ENCODE measurements at places on chromosomes 6 and 20.

GRCh38 chr20:45339084-45339483 lies 9.1 kb downstream of the SDC4 start:
- DNase-seq, result no peak

DNA sequence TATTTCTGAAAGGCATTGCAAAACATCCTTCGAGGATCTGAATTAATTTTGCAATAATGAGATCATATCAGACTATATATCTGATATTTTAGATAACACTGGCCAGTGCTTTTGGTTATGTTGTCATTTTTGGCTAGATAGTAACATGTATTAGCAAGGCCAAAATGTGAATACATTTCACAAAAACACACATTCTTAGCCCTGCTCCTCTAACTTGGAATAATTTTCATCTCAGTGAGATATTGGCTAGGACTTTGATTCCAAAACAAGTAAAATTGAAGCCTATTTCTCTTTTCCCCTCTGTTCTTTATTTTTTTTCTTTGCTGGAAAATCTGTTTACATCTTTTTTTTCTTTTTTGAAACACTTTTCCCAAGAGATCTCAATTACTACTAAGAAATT lies 466.8 kb upstream of the CDH4 start:
- no peak for DNase-seq

DNA sequence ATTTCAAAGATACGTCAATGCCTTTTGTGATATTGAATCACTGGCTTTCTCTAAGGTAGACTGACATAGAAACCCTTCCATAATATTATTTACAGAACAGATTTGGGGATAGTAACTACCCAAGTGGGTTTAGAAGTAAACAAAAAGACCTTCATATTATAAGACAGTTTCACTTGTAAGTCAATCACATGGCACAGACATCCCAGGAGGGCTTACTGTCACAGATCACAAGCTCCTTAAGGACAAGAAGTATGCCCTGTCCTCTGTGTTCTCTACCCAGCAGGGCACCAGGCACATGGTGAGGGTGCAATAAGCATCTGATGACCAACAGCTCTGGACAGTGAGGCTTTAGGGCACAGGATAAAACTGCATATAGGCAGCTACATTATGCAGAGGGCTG lies 135.9 kb upstream of the SLC22A16 start:
- DNase-seq, result no peak

- DNase-seq, result no peak
These were observed 192.0 kb downstream of the MEI4 start for GRCh38 chr6:77844822-77845221.

- DNase-seq, result no peak
These were observed 578 bp upstream of the PTCHD4 start for GRCh38 chr6:48111575-48111974.

DNA sequence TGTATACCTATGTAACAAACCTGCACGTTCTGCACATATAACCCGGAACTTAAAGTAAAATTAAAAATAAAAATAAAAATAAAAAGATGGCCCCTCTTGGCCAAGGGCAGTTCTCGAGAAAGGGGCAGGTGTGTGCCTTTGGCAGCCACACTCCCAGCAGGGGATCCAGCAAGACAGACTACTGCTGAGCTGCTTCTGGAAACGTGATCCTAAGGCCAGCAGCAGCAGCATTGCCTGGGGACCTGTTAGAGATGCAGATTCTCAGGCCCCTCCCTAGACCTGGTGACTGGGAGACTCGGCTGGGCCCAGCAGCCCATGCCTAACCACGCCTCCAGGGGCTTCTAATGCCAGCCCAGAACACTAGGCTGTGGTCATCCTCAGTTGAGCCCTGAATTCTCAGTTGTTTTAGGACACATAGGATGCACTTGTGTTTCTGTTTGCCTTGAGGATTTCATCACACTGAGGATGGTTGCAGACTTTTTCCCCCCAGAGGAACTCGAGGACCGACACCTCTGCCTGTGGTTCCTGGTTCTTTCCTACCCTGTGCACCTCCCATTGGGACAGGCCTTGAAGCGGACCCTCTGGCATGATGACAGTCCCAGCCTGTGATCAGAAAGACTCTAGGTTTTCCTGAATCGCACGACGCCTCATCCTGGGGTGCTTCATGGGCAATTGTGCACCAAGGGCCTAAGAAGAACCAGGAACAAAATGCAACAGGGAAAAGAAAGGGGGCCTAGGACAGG lies 105.9 kb downstream of the TOX2 start:
- no peak for DNase-seq

- peak; percentile 44 for DNase-seq
These were observed 186.9 kb upstream of the UST start for GRCh38 chr6:148559848-148560433.

DNA sequence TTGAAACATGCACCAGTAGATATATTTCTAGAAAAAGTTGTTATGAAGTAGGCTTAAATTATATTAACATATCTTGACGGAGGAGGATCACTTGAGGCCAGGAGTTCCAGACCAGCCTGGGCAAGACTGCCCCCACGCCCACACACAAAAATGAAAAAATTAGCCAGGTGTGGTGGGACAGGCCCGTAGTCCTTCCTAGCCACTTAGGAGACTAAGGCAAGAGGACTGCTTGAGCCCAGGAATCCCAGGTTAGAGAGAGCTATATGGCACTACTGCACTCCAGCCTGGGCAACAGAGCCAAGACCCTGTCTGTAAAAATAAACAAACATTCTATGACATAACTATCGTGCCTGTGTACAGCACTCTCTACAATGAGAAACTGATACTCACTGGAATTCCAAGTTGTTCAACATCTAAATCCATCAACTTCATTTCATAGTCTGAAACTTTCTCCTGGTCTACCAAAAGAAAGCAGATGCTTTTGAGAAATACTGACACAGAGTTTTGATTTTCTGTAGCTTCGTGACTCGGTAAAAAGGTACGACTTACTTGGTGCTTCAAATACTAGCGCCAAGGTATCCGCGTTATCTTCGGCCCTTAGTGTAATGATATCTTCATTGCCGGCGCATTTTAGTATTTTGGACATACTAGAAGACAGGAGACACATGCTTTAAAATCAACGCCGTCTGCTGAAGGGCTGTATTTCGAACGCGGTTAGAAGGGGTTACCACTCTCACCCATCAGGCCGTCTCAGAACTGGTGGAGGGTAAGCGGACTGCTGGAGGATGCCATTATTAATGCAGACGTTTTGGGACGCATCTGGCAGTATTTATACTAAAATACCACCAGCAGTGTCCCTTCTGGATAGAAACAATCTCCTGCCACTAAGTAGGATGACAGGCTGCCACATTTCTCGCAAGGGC lies 1.3 kb downstream of the PCNA start:
- no peak for DNase-seq

DNA sequence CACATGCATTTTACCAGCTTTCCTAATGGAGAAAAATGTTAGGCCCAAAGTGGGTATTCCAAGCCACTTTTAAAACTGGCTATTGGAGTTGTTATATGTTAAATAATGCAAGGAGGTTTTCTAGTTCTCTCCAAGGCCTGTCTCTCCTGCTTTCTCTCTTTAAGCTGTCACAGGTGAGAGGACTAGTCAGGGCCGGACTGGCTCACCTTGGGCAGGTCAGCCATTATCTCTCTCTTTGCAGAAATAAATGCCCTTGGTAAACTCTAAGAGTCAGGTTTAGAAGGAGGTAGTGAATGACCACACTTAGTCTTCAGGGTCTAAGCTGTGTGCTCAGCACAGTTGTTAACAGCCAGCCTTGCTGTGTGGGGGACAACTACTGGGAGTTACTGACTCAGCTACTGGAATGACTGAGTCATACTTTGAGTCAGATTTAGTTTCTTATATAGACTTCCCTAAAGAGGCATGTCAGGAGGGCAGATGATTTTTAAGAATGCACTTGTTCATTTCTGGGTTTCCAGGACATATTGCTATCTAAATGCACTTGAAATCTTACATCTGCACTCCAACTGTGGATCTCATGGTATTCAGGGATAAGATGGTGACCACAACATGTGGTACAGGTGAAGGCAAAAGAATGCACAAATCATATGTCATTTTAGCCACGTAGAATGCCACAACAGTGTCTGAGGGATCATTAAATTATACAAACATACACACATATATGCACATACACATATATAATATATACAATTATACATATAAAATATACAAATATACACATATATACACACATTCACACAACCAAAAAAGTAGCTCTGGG lies 719.4 kb downstream of the EPM2A start:
- no peak for DNase-seq

DNA sequence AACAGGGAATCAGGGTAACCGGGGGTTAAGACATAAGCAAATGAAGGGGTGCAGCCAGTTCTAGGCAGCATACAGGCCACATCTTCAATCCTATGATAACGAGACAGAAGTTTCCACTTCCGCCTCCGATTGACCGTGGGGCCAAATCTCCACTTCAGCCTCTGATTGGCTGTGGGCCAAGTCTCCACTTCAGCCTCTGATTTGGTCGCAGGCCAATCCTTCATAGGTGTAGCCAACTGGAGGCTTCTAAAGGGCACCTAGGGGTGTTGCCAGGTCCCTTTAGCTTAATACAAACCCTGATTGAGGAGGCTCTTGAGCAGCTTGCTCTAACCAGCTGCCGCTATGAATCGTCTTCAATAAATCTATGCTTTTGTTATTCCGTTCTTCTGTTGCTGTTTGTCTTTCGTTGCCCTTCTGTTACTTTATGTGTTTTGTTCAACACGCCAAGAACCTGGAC lies 2.1 kb upstream of the ERGIC3 start:
- DNase-seq, result no peak

Data from stimulated activated CD8-positive, alpha-beta memory T cell treated with anti-CD3 and anti-CD28 coated beads, Interleukin-15, amount 100 ng/mL, for 1 hour (primary cell).